ENCODE measurements at places on chromosomes 3 and 15. TPM values are rescaled to one million over a fixed set of nuclear protein-coding genes. Genes with fewer than 3 reads are reported as not detected.

SENP8 gene
- total RNA-seq: 2.8 TPM

CCR8 gene
- 0.56 TPM for total RNA-seq

- H3K4me3 ChIP-seq: no peak overlapping the region
- H3K27me3 ChIP-seq: peaks cover 16% of the 10 kb centered on the region
- H3K27ac ChIP-seq: no peak overlapping the region
- H3K4me1 ChIP-seq: peaks cover 6% of the 10 kb centered on the region
Observed at GRCh38 chr3:193874512-193874911, 261.4 kb upstream of the HES1 start.

PLCB2 gene
- 44.6 TPM for total RNA-seq

DNA sequence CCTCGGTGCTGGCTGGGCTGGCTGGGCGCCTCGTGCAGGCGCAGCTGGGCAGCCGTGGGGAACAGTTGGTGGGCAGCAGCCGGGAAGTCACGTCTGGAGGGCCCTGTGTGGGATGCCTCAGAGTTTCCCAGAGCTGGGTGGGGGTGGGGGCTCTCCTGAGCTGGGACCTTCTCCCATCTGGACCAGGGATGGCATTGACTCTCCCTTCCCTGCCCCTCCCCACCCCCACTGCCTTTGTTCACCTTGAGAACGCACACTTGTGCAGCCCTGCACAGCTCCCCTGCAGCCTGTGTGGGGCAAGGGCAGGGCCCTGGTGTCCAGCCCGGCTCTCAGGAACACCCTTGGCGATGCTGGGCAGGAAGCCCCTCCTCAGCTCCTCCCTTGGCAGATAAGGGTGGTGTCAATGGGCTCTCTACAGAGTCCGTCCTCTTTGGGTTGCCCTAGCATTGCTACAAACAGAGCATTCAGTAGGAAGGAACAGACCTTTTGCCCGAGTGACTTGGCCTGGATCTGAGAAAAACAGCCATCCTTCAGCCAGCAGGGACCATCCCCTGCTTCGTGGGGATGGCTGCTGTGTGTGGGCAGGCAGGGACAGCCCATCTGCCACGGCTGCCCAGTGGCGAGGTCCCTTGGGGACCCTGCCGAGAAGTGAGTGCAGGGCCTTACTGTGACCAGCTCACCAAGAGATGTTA, 25.5 kb upstream of the KLF13 start:
- H3K4me3 ChIP-seq: no peak overlapping the region
- H3K27ac ChIP-seq: no peak overlapping the region
- peaks cover 24% of the 10 kb centered on the region for H3K4me1 ChIP-seq
- no peaks in the 10 kb centered on the region for H3K27me3 ChIP-seq

- no peaks in the 10 kb centered on the region for H3K36me3 ChIP-seq
- H3K27me3 ChIP-seq: peaks cover 11% of the 10 kb centered on the region
- no peak for DNase-seq
- no peak overlapping the region for H3K27ac ChIP-seq
Observed at GRCh38 chr3:12369598-12369997, 80.7 kb downstream of the PPARG start.

- no peak overlapping the region for H3K27ac ChIP-seq
- no peaks in the 10 kb centered on the region for H3K36me3 ChIP-seq
- no peak overlapping the region for H3K4me3 ChIP-seq
- H3K27me3 ChIP-seq: peaks cover 2% of the 10 kb centered on the region
- no peak for DNase-seq
Observed at GRCh38 chr3:102098130-102098885, 249.0 kb downstream of the NFKBIZ start.

GRCh38 chr15:31974855-31975829, 55.2 kb upstream of the CHRNA7 start:
- peak; percentile 32 for DNase-seq
- no peak overlapping the region for H3K4me3 ChIP-seq
- H3K36me3 ChIP-seq: no peaks in the 10 kb centered on the region
- H3K4me1 ChIP-seq: peaks cover 6% of the 10 kb centered on the region

All from activated CD8-positive, alpha-beta T cell treated with anti-CD3 and anti-CD28 coated beads for 36 hours (primary cell).